ENCODE measurements at places on chromosomes 3 and 15. TPM values are rescaled to one million over a fixed set of nuclear protein-coding genes. Genes with fewer than 3 reads are reported as not detected.

- DNase-seq, result no peak
Observed at GRCh38 chr3:58261954-58262666, 24.5 kb downstream of the ABHD6 start.

GRCh38 chr3:177835917-177836316 lies 638.6 kb upstream of the TBL1XR1 start:
- no peak for DNase-seq

DNA sequence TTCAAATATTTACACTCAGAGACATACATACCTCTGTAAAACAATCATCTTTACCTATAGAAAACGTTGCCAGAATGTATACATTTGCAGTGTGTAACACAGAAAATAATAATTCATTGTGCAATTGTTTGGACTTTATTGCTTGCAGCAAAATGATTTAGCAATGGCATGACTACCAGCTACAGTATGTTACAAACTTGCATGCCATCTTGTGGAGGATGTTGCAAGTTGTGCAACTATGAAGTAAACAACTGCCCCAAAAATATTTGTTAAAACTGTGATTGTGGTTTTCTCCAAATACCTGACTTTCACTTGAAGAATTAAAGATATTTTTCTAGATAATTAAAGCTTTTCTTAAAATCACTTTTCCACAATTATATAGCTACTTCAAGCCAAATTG lies 27.1 kb upstream of the C3orf49 start:
- DNase-seq, result peak; percentile 42

DNA sequence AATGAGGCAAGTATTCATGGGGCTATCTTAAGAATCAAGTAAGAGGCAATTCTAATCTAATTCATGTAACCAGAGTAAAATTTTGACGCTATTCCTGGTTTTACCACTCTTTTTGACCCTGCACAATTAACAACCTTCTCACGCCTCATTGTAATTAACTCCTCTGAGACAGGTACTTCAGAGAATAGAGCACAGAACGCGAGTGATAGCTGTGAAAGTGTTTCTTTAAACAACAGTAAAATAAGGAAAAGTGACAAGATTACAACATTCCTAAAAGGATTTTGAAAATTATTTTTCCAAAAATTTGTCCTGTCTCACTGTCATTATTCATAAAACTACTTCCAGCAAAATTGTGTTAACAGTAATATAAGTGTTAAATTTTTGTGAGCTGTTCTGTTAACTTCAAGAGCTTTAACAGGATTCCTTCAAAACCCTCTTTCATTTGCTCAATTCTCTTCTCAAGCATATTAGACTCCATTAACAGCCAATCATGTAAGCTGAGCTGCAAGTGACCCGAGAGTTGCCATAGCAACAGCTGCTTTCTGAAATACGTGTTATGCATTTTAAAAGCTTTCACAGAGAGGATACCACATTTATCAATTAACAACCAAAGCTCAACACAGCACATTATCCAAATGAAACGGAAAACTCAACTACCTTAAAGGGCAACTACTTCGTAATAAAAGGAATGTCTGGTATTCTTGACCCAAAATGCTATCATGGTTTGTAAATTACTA lies 93.1 kb downstream of the STAG1 start:
- peak; percentile 64 for DNase-seq

- peak; percentile 83 for DNase-seq
Observed at GRCh38 chr15:74835312-74835823, 7.6 kb downstream of the ULK3 start.

DNA sequence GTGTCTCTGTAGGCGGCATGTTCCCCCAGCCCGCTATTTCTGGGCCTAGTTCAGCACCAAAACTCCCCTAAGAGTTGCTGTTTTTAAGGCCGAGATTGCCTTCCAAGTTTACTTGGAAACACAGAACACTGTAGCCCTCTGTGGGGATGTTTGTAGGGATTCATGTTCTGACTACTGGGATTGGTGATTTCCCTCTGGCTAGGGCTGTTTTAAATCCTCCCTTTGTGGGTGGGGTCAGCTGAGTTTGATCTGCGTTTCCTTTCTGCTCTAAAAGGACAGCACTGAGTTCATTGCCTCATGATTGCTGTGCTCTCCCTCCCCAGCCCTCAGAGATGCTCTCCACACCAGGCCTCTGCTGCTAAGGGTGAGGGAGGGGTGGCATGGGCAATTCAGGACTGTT lies 640.6 kb upstream of the DPPA4 start:
- DNase-seq, result peak; percentile 39

DNA sequence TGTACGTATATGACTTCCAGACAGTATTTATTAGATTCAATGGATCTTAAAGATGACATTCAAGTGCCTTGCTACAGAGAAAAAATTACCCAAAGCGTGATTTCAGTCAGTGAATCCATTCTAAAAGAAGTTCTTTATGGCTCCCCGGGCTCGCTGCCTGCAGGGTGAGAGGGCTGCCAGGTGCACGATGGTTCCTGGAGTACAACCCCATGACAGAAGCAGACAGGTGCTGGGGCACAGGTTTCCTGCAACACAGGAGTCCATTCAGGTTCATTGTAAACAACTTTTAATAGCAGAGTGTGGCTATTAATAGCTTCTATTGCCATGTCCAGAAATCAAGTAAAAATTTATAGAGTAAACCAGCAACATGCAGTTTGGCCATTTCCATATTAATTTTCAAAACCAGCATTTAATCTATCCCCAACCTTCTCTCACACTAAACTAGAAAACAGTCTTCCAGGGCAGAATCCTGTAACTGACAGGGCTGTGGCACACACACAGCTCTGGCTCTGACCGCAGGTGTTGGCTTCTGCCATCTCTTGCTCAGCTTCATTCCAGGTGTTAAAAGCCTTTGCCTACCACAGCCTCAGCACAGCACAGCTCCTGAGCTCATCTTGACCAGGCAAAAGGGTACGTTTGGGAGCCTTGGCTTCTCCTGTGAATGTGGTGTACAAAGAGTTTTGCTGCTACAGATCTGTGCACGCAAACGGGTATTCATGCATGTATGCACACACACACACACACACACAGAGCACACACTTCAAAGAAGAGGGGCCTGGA lies 185.9 kb downstream of the MEX3B start:
- no peak for DNase-seq

- no peak for DNase-seq
Observed at GRCh38 chr15:80508783-80509182, 104.6 kb downstream of the ARNT2 start.

- DNase-seq, result peak; percentile 7
Observed at GRCh38 chr3:36964817-36965216, 20.0 kb upstream of the TRANK1 start.

- no peak for DNase-seq
Observed at GRCh38 chr3:149239357-149239936, 17.8 kb upstream of the CP start.

- no peak for DNase-seq
Observed at GRCh38 chr3:45611209-45611608, 16.7 kb downstream of the LIMD1 start.

GRCh38 chr3:36444909-36445308 lies 64.6 kb downstream of the STAC start:
- no peak for DNase-seq

- DNase-seq, result peak; percentile 49
Observed at GRCh38 chr3:57646723-57647122, 46.2 kb downstream of the DENND6A start.

- DNase-seq, result no peak
Observed at GRCh38 chr15:59828861-59829260, 139.7 kb upstream of the BNIP2 start.

GRCh38 chr15:93413745-93414144 lies 324.7 kb upstream of the RGMA start:
- no peak for DNase-seq

The IGF2BP2 gene
- 59.5 TPM for total RNA-seq

The NMB gene
- total RNA-seq, result 5.4 TPM

The LINGO1 gene
- 0.90 TPM for total RNA-seq

The PEX5L gene
- 0.21 TPM for total RNA-seq

The PARP9 gene
- total RNA-seq, result 29.8 TPM

The CPN2 gene
- not detected for total RNA-seq

The SPINK8 gene
- total RNA-seq, result not detected

Data from SK-MEL-5 (cell line).